ENCODE measurements at places on chromosomes 1 and 21.

- DNase-seq: peak; percentile 88
Measured at GRCh38 chr1:203127666-203128430, at the start of gene ADORA1. Gene ADORA1, plus strand, starts transcription at chr1:203127726. Its CDS starts 1,116 bp downstream, at chr1:203128842.

DNA sequence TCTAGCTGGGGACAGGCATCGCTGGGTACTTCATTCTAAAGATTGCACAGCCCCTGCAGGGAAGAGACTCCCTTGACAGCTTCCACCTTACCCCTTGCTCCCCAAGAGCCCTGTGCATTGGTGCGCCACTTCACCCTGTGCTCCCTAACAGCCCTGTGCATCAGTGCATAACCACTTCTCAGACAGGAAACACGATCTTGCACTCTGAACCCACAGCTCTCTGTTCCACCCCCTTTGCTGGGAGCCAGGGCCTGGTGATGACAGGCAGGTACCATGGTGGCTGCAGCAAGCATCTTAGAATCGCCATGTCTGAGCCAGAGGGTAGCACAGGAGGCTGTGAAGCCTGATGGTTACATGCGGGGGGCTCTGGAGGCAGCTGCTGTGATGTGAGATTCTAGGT, 5.0 kb downstream of the ALPL start:
- DNase-seq: no peak

DNA sequence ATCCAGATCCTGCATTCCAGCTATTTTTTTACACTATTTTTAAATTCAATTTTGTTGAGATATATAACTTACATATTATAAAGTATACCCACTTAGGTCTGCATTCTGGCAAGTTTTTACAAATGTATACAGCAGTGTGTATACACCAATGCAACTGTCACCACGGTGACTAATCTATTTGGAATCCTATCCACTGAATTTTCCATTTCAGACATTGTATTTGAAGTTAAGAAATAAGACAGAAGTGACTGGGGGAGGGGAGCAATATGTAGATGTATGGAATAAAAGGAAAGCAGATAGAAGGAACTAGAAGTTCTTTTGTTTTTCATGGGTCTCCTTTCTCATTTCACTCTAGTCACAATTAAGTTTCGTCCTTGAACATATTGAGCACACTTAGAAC, 431.5 kb upstream of the CHRM3 start:
- DNase-seq: no peak

DNA sequence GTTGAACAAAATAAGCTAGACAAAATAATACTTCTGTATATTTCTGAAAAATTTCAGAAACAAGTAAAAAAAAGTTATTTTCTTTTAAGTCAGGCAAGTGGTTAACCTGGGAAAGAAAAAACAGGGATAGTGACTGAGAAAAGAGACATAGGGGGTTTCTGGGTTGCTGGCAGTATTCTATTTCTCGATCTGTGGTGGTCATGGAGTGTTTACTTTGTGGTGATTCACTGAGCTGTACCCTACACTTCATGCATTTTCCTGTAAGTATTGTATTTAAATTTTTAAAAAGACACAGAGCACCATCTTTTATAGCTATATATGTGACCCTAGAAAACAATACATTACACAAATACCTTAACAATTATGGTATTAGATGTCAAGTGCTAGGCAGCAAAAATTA, 58.2 kb downstream of the ZNF644 start:
- DNase-seq: no peak

GRCh38 chr1:115748401-115749150, 19.9 kb downstream of the CASQ2 start:
- peak; percentile 65 for DNase-seq

GRCh38 chr1:223211323-223211985, 68.4 kb upstream of the TLR5 start:
- DNase-seq: no peak

- no peak for DNase-seq
Measured at GRCh38 chr1:216630532-216630931, 92.7 kb downstream of the ESRRG start.

- no peak for DNase-seq
Measured at GRCh38 chr1:114108751-114109255, 44.9 kb downstream of the SYT6 start.

- DNase-seq: no peak
Measured at GRCh38 chr1:16631248-16632043, 18.1 kb upstream of the NBPF1 start.

DNA sequence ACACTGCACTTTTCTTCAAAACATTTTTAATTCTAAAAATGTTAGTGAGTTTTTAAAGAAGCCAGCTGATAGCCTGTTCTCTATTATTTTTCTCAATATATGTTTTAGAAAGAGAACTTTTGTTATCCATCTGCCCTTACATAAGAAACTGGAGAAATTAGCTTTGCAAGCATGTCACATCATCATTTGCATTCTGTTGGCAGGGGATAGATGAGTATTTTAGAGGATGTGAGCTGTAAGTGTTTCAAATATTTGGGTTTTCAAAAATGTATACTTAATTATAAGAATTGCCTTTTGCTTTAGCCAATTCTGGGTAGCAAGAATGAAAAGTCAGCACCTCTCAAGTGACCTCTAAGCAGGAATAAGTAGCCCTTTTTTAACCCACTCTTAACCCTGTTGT, 7.4 kb downstream of the NFIA start:
- no peak for DNase-seq

- DNase-seq: no peak
Measured at GRCh38 chr1:96634883-96635282, 86.7 kb upstream of the PTBP2 start.

DNA sequence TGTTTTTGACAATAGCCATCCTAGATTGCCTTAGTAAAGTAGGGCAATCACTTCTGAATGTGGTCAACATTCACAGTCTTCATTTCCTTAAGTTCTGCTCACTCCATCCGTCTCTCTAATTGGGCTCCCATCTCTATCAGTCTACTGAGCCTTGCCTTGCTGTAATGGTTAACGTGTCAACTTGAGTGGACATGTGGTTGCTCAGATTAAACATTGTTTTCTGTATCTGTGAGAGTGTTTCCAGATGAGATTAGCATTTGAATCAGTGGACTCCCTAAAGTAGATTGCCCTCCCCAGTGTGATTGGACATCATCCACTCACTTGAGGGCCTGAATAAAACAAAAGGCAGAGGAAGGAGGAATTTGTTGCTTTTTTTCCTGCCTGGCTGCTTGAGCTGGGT, 26.4 kb downstream of the C1orf216 start:
- DNase-seq: no peak

DNA sequence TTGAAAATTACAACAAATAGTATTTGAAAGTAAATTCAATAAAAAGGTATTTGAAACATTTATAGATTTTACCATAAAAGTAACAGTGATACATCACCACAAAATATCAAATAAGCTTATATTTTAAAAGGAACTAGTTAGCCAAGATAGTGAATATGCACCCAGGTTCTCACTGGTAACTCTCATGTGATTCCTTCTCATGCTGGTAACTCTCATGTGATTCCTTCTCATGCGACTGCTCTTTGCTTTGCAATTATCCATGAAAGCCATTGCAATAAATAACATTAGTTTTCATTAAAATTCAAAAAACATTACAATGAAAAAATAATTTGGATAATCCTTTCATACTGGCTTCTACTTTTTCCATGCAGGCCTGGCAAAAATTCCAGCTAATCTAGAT, 75.4 kb downstream of the AHCTF1 start:
- no peak for DNase-seq

GRCh38 chr1:236425031-236425663, 31.1 kb downstream of the EDARADD start:
- DNase-seq: no peak

DNA sequence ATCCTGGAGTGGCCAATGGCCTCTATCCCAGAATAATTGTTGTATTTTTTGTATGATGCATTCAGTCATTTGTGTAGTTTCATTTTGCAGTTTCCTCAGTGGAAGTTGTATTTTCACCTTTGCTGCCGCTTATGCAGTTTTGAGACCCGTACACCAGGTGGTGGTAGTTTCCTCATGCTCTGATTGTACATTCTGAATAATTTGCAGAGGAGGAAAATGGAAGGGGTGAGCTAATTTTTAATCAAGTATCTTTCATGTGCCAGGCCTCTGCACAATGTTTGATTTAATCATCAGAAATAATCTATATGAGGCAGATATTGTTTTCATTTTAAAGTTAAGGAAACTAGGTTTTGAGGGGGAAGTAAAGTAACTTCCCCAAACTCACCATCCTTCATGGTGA, 29.5 kb downstream of the HLX start:
- DNase-seq: peak; percentile 48

DNA sequence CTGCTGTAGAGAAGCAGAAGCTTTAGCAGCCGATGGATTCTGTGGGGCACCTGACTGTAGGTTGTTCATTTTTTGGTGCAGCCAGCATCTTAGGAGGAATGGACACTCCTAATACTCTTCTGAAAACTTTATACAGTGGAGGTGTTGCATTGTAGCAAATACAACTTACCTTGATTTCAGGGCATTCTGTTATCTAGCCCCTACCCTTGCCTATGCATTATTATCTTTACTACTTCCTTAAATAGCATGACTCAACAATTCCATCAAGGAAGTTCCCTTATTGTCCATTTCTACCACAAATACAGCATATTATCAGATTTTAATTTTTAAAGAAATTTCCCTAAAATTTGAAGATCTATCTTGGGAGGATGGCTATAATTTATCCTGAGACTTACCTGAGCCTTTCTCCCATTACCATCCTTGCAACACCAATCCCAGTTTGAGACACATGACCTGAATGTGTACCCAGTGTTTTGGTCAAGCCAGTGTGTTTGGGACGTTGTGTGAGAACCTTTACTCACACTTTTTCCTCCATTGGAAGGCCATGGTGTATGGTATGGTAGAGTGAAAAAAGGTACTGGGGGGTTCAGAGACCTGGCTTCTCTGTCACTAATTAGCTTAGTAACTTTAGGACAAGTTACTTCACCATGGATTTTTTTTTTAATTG, 9.2 kb downstream of the POU2F1 start:
- DNase-seq: no peak

- DNase-seq: no peak
Measured at GRCh38 chr1:18238190-18238589, 130.6 kb downstream of the IGSF21 start.

DNA sequence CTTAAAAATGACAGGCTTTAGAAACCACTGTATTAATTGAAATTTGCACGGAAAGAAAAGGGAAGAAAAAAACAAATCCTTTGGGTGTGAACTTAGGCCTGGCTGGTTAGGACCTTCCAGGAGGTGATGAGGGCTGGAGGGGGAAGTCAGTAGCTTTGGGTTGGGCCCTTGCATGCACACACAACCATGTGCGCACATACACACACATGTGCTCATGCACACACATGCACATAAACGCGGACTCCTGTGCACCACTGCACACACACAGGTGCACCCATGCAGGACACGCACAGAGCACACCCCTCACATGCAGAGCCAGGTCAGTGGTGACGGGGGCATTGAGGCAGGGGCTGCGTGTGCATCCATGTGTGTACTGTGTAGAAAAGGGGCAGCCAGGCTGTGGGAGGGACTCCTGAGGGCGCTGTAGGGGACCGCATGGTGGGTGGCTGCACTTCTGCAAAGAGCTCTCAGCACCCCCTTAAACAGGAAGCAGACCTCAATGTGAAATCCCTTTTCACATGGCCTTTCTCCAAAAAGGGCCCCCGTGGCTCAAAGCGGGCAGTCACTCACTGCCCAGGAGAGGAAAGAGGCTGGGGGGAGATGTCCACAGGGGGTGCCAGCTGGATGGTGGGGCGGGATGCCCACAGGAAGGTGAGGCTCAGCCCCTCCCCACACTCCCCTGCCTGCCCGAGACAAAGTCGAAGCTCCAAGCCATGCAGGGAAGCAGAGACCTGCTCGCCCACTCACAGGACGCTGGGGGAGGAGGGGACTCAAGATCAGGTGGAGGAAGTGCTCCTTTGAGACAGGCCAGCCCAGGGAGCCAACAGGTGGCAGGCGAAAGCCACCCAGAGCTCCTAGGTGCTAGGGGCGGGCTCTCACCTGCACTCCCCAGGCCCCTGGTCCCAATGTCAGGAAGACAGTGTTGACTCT, 95.2 kb downstream of the ITPKB start:
- DNase-seq: no peak

DNA sequence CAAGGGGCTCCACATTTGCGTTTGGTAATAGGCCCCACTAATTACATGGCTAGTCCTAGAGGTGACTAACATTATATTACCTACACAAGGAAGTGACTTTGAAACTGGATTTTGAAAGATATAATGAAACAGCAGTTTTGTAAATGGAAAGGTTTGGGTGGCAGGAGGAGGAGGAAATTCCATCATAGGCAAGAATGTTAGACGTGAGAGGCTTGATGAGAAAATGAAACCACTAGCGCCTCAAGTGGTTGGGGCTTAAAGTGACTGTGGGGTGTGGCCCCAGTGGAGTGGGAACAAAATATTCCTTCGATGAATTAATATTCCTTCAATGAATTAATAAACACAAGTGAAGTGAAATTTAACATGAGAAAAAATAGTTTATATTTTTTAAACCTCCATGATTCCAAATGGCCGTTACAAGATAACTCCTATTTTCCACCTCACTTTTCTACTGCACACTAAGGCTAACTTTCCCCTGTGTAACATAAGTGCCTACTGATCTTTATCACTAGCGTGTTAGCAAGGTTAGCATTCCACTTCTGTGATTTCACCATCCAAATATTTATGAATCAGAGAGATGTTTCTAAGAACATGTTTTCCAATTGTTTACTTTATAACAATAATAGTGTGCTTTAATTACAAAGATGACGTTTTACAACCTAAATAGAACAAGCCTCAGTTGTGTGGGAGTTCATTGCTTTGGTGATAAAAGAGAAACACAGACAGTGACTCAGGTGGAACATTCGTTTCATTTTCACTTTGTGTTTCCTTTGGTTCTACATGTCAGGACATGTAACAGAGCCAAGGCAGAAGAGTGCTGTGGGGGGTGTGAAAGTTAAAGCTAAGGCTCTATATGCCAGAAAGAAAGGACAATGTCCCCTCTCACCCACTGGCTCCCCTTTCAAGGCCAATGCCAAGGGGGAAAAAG, 12.5 kb upstream of the ATF3 start:
- DNase-seq: peak; percentile 96

DNA sequence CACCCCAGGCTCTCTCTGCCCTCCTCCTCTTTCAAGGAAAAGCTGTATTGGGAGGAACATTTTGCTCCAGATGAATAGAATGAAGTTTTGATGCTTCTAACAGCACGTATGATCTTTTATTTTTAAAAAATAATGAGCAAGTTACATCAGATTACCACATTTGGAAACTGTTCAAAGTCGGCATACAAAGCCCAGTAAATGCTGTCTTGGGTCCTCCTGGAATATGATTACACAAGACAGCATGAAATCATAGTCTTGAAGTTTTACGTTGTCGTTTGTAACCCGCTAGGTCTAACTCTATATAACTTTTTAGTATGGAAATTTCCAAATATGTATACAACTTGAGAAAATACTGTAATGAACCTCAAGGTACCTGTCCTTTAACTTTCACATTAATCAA, 385.6 kb downstream of the HLX start:
- DNase-seq: no peak

DNA sequence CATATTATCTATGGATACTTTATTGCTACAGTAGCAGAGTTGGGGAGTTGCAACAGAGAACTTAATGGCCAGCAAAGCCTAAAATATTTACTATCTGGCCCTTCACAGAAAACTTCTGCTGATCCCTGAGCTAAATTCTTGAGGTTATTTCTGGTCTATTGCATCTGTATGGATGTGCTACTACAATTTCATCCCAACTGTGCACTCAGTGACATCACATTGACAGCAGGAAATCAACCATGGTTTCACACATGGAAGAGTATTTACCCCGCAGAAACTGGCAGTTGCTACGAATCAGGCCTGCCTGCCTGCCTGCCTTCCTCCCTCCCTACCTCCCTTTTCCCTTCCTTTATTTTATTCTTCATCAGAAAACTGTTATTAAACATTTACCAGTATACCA, 12.1 kb downstream of the CLCA2 start:
- no peak for DNase-seq
